ENCODE measurements at places on chromosomes 11 and 22.
A peak's percentile ranks its signal among the peaks of the same experiment; 100 is the strongest.

GRCh38 chr11:2234963-2235362 lies 35.4 kb downstream of the ASCL2 start:
- no peak for DNase-seq

- no peak for DNase-seq
Observed at GRCh38 chr22:33864723-33865130, 55.5 kb downstream of the LARGE1 start.

DNA sequence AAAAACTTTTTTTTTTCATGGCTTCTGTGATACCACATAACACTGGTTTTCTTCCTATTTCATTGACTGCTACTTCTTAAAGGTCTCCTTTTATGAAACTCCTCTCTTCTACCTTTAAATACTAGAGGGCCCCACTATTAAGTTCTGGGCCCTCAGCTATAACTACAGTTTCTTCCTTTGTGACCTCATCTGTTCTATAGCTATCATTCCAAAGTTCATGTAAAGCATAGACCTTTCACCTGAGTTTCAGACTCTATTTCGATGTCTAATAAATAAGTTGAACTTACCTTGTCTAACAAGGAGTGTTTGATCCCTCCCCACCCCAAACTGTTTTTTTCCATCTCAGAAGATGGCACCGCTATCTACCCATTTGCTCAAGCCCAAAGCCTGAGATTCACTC lies 35.2 kb downstream of the PAAF1 start:
- DNase-seq = no peak

- no peak for DNase-seq
Observed at GRCh38 chr22:23500508-23501260, 79.4 kb downstream of the IGLL1 start.

- no peak for DNase-seq
Observed at GRCh38 chr11:123145661-123146060, 49.4 kb downstream of the CLMP start.

- no peak for DNase-seq
Observed at GRCh38 chr11:88039476-88040147, 135.6 kb downstream of the RAB38 start.

DNA sequence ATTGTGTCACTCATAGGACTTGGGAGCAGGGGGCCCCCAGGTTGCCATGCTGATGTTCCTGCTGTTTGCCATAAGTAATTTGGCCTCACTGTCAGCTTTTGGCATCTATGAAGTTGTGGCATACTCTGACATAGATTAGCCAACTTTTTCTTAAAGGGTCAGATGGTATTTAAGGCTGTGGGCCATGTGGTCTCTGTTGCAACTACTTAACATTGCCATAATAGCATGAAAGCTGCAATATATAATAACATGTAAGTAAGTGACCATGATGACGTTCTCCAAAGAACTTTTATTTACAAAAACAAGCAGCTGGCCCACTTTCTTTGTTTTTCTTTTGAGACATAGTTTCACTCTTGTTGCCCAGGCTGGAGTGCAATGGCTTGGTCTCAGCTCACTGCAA lies 2.2 kb upstream of the TMEM216 start:
- DNase-seq = no peak

- no peak for DNase-seq
Observed at GRCh38 chr11:48032721-48033120, 52.4 kb downstream of the PTPRJ start.

DNA sequence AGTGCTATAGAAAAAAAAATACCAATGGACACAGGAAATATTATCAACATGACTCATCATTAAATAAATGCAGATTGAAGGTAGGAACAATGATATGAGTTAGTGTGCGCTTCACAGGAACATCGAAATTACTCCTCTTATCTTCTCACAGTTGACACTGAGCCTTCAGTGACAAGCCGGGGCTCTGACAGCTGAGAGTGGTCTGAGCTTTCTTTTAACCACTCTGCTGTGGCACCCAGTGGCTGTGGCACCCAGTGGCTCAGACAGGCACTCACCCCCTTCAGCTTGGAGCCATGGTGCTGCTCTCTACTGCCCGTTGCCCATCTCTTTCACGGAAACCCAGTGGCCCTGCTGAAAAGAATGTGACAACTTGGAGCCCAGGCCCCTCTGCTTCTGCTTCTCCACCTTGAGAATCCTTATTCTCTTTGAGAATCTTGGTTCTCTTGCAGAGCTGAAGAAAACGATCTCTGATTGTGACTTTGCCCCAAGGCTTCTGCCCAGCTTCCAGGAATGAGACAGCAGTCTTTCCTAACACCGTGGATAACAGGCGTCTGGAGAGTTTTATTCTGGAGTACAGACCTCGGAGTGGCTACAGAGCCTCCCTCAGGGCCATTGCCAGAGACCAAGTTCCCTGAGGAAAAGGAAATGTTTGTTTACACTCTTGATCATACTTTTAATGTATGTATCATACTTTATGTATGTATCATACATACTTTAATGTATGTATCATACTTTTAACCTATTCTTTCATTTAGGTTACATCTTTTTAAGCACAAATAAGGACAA lies 37.1 kb upstream of the OR8B8 start:
- no peak for DNase-seq

- DNase-seq = no peak
Observed at GRCh38 chr22:50071432-50072166, 13.5 kb upstream of the TTLL8 start.

GRCh38 chr22:28430466-28431025 lies 249.1 kb downstream of the TTC28 start:
- no peak for DNase-seq

DNA sequence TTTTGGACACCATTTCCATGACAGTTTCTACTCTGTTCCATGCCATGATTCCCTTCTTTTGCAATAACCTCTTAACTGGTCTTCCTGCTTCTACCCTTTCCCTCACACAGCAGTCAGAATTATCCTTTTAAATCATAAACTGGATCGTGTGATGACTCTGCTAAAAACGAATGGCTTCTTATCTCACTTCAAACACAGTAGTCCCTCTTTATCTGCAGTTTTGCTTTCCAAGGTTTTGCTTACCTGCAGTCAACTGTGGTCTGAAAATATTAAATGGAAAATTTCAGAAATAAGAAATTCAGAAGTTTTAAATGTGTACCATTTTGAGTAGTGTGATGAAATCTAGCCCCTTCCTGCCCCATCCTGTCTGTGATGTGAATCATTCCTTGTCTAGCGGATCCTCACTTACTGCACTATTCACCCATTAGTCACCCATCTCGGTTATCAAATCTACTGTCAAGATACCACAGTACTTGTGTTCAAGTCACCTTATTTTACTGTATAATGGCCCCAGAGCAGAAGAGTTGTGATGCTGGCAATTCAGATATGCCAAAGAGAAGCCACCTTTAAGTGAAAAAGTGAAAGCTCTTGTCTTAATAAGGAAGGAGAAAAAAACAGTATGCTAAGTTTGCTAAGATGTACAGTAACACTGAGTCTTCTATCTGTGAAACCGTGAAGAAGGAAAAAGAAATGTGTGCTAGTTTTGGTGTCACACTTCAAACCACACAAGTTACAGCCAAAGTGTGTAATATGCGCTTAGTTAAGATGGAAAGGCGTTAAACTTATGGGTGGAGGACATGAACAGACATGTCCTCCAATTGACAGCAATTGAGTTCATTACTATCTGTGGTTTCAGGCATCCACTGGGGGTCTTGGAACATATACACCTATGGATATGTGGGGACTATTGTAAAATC lies 283.0 kb downstream of the DDX10 start:
- no peak for DNase-seq

DNA sequence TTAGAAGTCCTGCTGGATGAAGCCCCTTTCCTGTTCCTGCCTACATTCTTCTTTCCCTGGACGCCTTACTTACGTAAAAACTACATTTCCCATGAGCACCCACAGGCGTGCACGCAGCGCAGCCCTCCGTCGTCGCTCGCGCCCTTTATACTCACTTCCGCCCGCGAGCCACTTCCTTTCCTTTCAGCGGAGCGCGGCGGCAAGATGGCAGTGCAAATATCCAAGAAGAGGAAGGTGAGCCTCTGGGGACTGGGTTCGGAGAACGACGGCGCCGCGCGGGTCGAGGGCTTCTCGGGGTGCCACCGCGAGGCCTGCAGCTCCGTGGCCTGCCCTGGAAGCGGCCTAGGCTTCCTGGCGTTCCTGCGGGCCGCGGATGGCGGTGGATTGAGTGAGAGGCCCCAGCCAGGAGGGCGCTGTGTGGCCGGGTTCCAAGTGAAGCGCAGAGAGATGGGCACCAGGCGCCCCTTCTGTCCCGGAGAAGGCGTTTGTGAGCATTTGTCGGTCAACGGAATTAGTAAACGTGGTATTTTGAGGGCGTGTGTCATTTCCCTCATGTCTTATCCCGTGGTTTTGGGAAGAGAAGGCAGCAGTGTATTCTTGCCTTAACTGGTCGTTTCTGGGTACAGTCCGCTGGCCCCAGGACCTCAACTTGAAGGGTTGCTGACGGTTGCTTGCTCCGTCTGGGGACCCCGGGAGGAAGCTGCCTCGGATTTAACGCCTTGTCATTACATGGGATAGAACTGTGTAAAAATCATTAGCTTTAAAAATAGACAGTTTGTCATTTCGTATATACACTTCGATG lies at the start of gene RPS3:
RPS3 (plus strand) TSS at position 175 of the 802 bp plus-strand sequence; CDS start at position 205, 30 bp downstream.
- peak; percentile 93 for DNase-seq

- DNase-seq = no peak
Observed at GRCh38 chr22:30390974-30391691, 3.9 kb upstream of the RNF215 start.

- no peak for DNase-seq
Observed at GRCh38 chr11:46281371-46281831, 3.9 kb downstream of the CREB3L1 start.

- no peak for DNase-seq
Observed at GRCh38 chr11:8224161-8224591, 39.5 kb downstream of the LMO1 start.

DNA sequence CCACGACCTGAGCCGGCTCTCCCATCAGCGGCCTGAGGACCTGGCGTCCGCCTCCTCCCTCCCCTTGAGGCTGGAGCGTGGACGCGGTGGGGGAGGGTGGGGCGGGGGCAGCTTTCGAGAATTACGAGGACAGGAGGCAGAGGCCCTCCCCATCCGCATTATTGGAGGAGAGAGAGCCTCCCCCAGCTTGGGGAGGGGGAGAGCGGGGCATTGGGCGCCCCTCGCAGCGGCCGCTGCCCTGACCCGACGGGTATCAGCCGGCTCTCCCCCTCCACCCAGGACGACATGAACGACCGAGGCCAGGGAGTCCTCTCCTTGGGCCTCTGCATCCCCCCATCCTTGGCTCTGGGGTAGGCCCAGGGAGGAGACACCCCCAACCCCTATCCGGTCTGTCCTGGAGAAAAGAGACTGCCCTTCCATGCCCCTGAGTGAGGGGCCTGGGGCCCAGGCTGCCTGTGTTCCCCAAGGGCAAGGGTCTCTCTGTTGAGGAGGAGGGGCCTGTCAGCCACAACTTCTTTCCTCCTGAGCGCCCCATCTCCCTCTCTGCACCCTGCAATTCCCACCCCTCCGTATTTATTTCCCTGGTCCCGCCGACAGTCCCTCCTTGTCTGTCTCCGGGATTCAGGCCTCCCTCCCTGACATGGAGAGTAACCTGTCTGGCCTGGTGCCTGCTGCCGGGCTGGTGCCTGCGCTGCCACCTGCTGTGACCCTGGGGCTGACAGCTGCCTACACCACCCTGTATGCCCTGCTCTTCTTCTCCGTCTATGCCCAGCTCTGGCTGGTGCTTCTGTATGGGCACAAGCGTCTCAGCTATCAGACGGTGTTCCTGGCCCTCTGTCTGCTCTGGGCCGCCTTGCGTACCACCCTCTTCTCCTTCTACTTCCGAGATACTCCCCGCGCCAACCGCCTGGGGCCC lies 495 bp downstream of the GPR137 start:
- no peak for DNase-seq

DNA sequence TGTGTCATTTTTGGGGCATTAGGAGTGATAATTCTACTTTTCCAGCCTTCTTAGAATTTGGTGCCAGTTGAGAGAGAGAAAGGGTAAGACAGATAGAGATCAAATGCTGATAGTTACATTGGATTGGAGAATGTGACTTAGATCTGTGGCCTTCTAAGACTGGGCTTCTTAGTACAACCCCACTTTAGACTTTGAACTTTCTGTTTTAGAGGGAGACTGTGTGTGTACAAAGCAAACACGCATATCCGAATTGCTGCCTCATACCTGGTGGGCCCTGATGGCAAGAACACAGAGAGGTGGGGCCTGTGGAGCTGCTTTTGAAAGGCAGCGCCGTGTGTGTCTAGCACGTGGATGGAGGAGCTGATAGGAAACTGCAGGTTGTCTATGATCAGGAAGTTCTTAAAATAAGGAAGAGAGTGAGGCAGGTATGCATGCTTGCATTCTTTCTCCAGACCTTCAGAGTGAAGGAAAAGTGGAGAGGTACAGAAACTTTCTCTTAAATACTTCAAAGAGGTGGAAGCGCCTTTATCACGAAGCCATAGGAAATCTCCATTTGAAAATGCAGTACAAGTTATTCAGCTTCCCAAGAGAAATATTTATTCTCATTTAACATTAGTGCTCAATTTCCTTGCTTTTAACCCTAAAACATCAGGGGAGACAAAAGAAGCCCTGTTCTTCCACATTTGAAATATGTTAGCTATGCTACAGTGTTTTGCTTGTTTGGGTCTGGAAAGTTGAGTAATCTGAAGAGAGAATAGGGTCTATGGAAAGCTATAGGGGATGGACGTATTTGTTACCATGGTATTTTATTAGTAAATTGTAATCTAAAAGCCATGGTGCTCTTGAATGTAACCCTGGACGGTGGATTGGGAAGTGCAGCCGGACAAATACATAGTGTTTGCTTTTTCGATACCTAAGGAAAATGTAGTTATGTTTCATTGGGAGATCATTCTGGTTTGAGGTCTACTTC lies 13.7 kb downstream of the PDHX start:
- no peak for DNase-seq

DNA sequence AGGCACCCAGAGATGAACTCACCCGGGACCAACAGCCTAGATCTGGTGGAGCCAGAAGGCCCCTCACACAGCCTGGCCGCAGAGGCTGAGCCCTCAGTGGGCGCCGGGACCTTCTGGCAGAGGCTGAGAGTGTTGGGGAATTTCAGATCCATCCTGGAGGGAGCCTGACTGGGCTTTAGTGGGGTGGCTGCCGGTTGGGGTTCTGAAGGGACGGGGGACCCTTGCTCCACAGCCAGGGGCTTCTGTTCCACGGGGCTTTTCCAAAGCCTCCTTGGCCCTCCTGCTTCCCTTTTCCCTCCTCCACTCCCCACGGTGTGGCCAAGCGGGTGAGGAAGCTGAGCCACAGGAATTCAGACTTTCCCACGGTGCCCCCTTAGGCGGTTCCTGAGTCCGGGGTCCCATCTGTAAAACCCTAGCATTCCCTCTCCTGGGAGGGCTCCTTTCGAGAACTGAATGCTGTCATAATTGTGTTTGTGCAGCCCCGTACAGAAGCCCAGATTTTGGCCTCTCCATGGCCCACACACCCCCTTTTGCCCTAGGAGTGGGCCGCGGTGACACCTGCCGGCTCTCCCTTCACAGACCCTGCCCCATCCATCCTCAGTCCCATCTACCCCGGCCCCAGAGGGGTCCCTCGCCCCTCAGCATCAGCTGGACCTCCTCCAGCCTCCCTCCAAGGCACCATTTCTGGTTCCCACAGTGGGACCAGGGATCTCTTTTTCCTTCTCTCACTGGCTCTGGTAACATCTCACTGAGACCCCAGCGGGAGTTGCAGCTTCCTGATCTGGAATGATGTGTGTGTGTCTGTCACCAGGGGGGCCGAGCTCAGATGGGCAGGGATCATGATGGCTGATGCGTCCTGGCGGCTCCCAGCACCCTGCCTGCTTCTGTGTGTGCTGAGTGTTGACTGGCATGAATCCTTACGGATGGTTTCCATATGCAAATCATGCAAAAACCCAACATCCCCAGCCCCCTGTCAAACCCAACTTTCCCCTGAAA lies 1048.4 kb downstream of the TBC1D22A start:
- DNase-seq = no peak
